NCI-H774 (cell line): ENCODE measurements at places on chromosomes 11 and 22.

GRCh38 chr11:1437500-1437899, 47.8 kb downstream of the BRSK2 start:
- DNase-seq, result no peak

DNA sequence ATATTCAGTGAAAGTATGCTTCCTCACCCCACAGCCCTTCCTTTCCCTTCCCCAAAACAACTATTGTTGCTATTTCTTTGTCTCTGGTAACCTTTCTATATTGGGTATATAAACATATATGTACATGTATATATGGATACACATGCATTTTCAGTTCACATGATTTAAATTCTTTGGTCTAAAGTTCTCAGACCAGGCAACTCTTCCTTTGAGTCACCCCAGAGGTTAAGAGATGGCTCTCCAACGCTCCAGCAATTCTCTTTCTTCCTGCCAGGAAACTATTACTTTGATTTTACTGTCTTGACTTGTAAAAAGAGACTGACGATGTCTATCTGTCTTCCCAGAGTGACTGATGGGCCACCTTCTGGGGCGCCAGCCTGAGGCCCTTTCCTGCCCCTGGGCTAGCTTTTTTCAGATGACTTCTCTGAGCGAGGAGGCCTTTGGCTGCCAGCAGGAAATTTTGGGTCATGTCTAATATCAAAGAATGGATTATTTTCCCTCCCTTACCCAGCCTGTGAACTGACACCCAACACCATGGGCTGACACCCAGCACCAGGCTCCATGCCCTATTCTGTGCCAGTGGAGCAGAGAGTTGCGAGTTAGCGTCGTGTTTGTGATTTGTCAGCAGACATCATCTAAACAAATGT, 14.4 kb upstream of the ST3GAL4 start:
- DNase-seq, result no peak

GRCh38 chr11:62444236-62444833, 25.5 kb downstream of the SCGB1A1 start:
- DNase-seq, result no peak

- no peak for DNase-seq
Measured at GRCh38 chr11:130389335-130389935, 39.0 kb downstream of the ADAMTS8 start.

GRCh38 chr11:58921778-58922390, 17.4 kb upstream of the GLYATL1 start:
- DNase-seq, result no peak

- DNase-seq, result peak; percentile 80
Measured at GRCh38 chr11:131867457-131868257, 497.2 kb downstream of the NTM start.

DNA sequence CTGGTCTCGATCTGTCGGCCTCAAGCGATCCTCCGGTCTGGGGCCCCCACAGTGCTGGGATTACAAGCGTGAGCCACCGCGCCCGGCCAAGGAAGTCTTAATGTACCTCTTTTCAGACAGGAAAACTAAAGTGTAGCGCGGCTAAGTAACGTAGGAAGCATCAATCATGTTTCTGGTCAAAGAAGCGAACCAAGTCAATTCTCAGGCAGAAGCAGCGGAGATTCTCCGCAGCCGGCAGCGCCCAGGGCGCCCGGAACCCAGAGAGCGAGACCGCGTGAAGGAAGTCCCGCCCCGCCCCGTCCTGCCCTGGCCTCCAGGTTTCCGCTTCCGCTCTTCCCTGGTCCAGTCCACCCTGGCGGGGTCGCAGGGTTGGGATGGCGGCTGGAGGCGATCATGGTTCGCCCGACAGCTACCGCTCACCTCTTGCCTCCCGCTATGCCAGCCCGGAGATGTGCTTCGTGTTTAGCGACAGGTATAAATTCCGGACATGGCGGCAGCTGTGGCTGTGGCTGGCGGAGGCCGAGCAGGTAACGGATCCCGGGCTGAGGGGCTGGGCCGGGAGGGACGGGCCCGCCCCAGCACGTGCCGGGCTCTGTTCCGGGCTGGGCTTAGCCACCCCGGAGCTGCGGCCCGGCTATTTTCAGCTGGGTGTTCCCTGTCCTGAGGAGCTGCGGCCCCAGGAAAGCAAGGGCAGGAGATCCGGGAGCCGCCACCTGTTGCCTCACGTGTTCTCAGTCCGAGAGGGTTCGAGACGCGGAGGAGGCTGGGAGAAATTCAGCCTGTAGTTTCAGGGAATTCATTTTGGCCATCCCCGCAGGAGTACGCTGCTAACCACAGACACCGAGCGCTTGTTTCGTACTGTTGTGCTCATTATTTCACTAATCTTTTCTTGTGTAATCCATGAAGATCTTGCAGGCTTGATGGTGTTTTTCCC, at the start of gene ADSL:
Gene ADSL (plus strand): TSS at position 316 of the 934 bp plus-strand sequence. CDS start 59 bp downstream, at position 375.
- DNase-seq, result peak; percentile 69

DNA sequence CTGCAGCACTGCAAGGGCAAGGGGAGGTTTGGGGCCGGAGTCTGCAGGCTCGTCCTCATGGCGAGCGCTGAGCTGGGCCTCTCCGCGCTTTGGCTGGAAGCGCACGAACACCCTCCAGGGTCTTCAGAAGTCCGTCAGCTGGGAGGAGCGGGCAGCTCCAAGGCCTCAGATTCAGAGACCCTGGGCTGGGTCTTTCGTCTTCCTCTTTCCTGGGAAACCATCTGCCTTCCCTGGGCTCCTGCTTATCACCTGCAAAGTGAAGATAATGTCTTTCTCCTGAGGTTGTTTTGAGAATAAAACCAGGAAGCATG, 525.6 kb downstream of the BRD1 start:
- DNase-seq, result no peak

DNA sequence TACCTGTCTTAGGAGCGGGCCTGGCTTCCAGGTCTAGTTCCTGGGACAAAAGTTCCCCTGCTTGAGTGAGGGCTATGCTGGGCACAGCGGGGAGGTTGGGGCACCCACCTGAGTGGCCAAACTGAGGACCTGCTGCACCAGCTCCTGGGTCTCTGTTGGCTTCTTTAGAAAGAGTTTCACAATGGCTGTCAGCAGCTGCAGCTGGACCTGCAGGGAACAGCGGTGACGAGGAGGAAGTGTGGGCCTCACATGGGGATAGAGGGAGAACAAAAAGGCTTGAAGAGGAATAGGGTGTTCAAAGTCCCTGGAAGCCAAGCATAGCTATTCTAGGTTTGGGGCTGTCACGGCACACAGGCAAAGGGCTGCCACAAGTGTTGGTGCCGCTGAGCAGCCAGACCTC, 26.7 kb upstream of the RASL10A start:
- DNase-seq, result no peak

DNA sequence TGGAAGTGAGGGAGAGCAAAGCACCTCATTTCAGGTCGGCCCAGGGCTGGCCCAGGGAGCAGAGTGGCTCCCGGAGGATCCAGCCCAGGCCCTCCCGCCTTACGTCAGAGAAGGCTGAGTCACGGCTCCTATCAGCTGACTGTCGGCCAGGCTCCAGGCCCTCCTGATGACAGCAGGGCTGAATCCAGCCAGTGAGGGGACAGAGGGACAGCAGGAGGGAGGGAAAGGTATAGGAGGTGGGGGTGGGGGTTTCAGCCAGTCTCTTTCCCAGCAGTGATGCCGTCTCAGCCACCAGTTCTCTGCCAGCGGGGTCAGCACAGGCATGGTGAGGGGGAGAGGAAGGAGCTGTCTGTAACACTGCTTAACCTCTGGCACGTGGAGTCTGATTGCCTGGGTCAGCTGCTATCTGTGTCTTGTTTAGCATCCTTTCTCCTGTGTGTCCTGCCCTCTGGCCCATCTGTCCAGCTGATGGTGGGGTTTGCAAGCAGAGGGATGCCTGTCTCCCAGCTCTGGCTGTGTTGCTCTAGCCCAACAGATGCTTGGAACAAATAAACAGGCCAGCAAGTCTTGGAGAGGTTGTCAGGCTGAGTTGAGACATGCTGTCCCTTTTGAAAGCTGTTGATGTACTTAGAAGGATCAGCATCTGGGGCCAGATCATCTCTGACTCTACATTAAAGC, 74.0 kb downstream of the ADAMTS15 start:
- no peak for DNase-seq

DNA sequence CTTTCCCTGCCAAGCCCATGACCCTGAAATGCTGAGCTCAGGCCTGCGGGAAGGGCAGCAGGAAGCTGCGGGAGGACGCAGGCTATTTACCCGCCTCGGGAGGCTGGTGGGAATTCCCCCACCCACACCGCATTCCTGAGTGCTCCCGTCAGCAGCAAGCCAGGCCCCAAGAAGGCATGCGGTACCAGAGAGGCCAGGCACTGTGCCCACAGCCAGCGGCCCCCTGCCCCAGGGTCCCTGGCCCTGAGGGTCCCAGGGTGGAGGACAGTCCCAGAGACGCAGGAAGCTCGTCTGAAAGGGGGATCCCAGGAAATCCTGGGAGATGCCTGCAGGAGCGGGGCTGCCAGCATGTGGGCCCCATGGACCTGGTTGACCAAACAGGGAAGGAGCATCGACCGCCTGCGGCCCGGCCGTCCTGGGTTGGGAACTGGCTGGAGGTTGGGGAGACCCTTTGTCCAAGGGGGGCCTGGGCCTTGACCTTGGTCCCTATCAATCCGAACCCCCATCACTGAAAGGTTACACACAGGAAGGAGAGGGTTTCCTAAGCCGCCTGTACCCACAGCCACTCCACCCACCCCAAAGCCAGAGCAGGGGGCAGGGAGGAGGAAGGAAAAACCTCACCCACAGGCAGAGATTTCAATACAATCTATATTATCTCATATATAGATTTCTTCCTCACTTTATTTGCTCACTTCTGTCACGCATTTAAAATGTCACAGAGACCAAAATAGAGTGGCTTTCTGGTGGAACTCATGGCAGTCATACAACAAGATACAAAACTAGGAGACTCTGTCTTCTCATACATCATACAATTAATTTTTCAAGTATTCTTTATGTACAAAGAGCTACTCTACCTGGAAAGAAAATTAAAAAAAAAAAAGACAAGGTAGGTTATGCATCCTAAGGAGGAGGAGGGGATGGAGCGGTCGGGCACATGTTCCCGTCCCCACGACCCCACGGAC, 17.1 kb downstream of the MAFF start:
- DNase-seq, result no peak

GRCh38 chr11:108926171-108926840, 261.4 kb downstream of the DDX10 start:
- DNase-seq, result no peak

DNA sequence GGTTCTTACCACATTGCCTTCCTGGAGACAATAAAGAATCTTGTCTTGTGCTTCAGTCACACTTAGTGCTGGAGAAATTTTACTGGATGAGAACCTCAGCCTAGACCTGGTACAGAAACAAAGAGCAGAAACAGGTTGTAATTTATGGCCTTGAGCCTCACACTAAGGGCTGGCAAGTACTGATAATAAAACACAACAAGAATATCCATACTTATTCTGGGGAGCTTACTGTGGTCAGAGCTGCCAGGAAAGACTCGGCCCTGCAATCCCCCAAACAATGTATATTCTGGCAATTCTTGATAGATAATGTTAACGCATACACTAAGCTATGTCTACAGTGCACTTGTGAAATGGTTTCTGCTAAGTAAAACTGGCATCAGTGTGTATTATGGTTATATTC, 9.7 kb downstream of the SNX19 start:
- no peak for DNase-seq
